Body of pancreas (tissue), 4 donors: ENCODE measurements at places on chromosomes 12 and 14.

- peak; percentile 87 for DNase-seq
Observed at GRCh38 chr12:50103767-50104321, at the start of gene GPD1. Gene GPD1, plus strand, starts transcription at chr12:50104008. Its CDS starts 43 bp downstream, at chr12:50104051.

DNA sequence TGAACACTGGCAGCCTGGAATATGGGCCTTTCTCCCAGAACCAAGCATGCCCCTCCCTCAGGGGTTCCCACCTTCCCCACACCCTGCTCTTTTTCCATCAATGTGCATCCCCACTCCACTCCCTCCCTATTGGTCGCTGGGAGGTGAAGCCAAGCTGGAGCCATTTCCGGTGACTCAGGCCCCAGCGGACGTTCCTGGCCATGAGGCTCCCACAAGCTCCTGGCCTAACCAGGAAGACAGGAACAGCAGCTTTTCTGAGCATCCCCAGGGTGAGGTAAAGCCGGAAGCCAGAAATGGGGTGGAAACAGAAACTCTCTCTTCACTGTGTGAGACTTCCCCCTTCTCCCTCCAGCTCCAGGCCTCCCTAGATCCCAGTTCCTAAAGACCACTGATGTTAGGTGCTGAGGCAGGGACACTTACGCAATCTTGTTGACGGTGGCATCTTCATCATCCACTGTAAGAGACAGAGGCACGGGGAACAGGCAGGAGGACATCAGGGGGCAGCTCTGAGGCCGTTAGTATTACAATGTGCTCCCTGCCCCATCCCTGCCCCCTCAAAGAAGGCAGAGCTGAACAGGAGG, 5.1 kb downstream of the LMBR1L start:
- no peak for DNase-seq

DNA sequence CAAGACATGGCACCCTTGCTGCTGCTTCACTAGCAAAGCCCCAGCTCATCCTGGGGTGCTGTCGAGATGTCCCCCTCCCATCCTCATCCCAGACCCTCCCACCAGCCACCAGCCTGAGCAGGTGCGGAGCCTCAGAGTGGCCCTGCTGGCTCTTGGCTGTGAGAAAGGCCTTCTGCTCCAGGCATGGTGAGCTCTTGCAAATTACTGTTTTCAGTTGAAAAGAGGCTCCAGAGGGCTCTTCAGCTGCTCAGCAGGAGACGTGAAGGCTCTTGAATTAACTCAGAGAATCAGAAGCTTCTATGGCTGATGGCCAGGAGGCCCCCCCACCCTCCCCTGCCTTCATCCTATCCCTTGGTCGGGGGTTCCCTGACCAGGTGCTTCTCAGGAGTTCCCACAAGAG, 44.1 kb downstream of the WSCD2 start:
- no peak for DNase-seq

DNA sequence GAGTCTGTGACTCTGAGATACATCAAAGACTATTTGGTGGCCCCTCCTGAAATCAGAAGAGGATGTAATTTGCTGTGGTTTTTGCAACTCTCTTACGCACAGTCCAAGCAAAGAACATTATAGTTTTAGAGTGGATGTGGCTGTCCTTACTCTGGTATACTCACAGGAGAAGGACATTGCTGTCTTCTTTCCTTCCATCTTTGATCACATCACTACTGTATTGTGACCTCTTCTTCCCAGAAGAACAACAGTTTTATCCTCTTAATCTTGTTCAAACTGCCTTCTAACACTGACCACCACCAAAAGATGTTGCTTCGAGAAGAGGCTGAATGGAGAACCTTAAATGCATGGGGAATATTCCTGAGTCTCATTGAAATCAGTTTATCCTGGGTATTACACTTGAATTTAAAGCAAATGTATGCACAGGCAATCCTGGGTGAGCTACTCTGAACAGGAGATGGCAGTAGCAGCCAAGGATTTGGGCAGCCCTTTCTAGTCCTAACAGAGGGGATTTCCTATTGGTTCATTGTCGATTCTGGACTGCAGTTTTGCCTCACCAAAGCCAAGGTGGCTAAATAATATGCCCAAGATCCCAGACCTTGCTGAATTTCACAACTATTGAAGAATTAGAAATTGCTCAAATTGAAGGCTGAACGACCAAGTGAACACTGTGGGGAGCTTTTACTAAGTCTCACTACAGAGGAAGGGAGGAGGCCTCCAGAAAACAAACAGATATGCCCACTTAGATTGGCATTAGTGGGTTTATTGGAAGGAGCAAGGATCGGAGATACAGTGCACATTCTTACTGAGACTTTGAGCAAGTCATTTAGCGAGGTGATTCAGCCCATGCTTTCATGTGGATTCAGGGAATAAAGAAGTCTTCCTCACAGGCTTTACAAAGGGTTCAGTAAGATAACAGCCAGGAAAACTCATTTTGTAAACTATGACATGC, 282.8 kb downstream of the PAWR start:
- peak; percentile 53 for DNase-seq

- DNase-seq: no peak
Observed at GRCh38 chr12:131927110-131928079, 1.7 kb upstream of the PUS1 start.

- DNase-seq: no peak
Observed at GRCh38 chr12:87866578-87867292, 162.5 kb downstream of the C12orf50 start.

DNA sequence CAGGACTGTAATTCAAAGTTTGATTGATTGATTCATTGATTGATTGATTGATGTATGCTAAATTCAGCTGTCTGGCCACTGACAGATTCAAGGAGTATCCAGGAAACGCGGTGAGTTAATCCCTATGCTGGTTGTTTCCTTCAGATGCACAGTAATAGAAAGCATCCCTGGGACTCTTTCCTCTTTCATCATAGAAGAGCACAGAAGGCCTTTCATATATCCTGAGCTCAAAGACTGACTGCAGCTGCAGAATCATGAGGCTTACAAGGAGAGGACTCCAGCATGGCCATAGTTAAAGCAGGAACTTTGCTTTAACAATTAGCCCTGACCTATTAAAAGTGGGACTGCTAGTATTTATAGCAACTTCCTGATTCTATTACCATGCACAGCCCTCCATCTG, 187.7 kb upstream of the TMTC1 start:
- no peak for DNase-seq
